Activated naive CD4-positive, alpha-beta T cell treated with anti-CD3 and anti-CD28 coated beads, Interleukin-2, amount 50 U/mL, for 72 hours (primary cell): ENCODE measurements at places on chromosomes 12 and 14.

- no peak for DNase-seq
Measured at GRCh38 chr14:104927901-104928300, 3.2 kb downstream of the PLD4 start.

- no peak for DNase-seq
Measured at GRCh38 chr12:115451780-115452736, 768.1 kb upstream of the TBX3 start.

- peak; percentile 73 for DNase-seq
Measured at GRCh38 chr14:100850841-100851585, 25.1 kb downstream of the MEG3 start.

DNA sequence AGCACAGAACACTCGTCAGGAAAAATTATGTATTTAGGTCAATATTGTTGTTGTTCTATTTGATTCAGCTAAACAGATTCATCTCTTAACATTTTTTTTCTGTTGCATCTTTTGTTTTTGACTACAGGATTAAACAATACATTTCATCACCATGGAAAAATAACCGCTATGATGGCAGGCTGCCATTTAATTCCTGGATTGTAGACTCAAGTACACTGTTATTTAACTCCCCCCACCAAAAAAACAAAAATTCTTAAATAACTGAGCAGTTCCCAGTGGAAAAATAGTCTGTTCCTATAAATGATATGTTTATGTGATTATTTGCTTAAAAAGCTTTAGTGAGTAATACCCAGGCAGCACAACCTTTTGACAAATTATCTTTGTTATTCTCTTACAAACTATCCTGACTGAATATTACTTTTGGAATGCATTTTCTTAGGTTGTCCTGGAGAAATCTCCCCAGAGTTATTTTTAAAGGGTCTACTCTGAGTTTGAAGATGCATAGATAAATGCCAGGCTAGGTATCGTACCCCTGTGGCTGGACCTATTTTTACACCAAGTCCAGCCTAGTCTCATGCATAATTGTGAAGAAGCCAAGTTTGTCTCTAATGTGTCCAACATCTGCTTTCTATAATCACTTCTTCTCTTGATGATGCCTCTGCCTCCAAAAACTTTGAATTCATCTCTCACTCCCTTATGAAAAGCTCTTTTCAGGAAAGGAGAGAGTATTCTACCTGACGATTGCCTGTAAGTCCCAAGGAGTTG, 3.7 kb downstream of the KERA start:
- no peak for DNase-seq

GRCh38 chr14:96178461-96179321, 25.9 kb upstream of the BDKRB2 start:
- no peak for DNase-seq

GRCh38 chr14:58861586-58861985, 223.8 kb downstream of the DACT1 start:
- no peak for DNase-seq

- no peak for DNase-seq
Measured at GRCh38 chr12:21509768-21510167, 8.2 kb downstream of the GOLT1B start.

DNA sequence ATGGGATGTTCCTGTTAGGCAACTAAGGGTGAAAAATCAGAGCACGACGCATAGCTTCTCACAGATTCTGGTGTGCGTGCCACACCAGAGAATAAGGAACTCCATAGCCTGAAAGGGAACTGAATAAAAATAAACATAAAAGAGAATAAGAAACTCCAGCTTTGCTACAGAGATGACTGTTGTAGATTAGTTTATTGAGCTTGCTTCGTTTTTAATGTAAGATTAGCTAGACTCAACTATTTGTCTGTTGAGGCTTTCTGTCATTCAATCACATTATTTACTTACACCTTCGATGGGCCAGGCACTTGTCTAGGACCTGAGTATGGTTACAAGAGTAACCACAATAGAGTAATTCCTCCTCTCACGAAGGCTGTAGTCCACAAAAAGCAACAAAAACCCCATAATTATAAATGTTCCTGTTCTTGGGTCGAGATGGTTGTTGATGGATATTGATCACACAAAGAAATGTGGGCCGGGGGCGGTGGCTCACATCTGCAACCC, 807 bp upstream of the ZCCHC8 start:
- DNase-seq = no peak

DNA sequence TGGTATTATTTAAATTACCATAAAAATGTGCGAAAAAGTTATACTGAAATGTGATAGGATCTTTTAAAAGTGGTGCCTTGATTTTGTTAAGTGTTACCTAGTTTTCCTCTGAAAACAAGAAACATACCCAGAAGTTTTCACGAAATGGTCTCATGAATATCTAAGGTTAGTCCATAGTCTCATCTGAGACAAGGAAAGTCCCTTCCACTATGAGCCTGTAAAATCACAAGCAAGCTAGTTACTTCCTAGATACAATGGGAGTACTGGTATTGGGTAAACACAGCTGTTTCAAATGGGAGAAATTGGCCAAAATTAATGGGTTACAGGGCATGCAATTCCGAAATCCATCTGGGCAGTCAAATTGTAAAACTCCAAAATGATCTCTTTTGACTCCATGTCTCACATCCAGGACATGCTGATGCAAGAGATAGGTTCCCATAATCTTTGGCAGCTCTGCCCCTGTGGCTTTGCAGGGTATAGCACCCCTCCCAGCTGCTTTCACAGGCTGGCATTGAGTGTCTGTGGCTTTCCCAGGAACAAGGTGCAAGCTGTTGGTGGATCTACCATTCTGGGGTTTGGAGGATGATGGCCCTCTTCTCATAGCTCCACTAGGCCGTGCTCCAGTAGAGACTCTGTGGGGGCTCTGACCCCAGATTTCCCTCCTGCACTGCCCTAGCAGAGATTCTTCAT, 271.4 kb downstream of the NAV3 start:
- DNase-seq = no peak
